ENCODE measurements at places on chromosomes 5 and 9.

- peaks cover 4% of the 10 kb centered on the region for H3K27me3 ChIP-seq
- peaks cover 5% of the 10 kb centered on the region for H3K36me3 ChIP-seq
- no peak overlapping the region for H3K27ac ChIP-seq
- H3K4me1 ChIP-seq = peaks cover 10% of the 10 kb centered on the region
Observed at GRCh38 chr9:130972957-130973685, 34.1 kb upstream of the FIBCD1 start.

DNA sequence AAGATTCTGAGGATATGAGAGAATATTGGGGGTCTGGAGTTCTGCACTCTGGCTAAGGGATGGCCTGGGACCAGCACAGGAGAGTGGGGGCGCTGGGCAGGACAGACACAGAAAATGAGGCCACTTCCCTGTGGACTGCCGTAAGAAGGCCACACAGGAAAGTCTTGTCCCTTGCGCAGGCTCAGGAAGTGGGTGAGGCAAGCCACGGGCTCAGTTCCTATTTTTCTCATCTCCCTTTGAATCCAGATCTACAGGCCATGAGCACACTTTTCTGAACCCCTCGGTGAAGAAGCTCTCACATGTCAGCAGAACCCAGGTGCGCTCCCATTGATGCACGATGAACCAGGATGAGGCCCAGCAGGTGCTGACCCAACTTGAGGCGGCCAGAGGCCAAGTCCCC is 207.4 kb downstream of the AGTPBP1 start:
- DNase-seq = no peak
- no peak overlapping the region for H3K27ac ChIP-seq
- H3K4me1 ChIP-seq = peaks cover 5% of the 10 kb centered on the region
- H3K27me3 ChIP-seq = no peaks in the 10 kb centered on the region
- H3K36me3 ChIP-seq = peaks cover 4% of the 10 kb centered on the region

- no peak for DNase-seq
- no peak overlapping the region for H3K27ac ChIP-seq
- H3K4me1 ChIP-seq = no peaks in the 10 kb centered on the region
- H3K27me3 ChIP-seq = no peaks in the 10 kb centered on the region
- H3K4me3 ChIP-seq = no peak overlapping the region
Observed at GRCh38 chr9:77000330-77000729, 19.1 kb upstream of the FOXB2 start.

GRCh38 chr9:33468215-33468730 is 5.5 kb downstream of the NOL6 start:
- no peak overlapping the region for H3K27ac ChIP-seq
- peaks cover 49% of the 10 kb centered on the region for H3K36me3 ChIP-seq
- peaks cover 4% of the 10 kb centered on the region for H3K27me3 ChIP-seq
- no peak overlapping the region for H3K4me3 ChIP-seq

- peaks cover 4% of the 10 kb centered on the region for H3K27me3 ChIP-seq
- no peak for DNase-seq
- H3K36me3 ChIP-seq = peaks cover 5% of the 10 kb centered on the region
- H3K4me3 ChIP-seq = no peak overlapping the region
- peaks cover 3% of the 10 kb centered on the region for H3K4me1 ChIP-seq
Observed at GRCh38 chr5:151611127-151611775, 20.1 kb upstream of the FAT2 start.

DNA sequence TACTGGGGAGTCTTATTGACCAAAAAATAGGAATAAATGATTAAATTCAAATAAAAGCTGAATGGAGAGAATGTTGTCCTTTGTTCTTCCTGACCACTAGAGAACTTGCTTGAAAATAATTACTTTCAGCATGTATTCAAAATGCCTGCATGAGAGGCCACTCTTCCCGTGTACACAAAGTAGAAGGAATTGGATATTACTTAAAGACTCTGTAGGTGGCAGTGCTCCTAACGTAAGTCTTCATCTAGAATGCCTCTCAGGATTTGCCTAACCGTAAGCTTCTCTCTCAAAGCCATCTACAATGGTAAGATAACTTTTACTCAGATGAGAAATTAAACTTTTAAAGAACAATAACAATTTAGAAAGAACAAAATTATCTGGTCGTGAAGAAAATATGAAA is 620.0 kb upstream of the CCNG1 start:
- no peaks in the 10 kb centered on the region for H3K36me3 ChIP-seq
- DNase-seq = no peak
- no peak overlapping the region for H3K4me3 ChIP-seq
- no peak overlapping the region for H3K27ac ChIP-seq
- peaks cover 2% of the 10 kb centered on the region for H3K27me3 ChIP-seq

- no peak for DNase-seq
- no peaks in the 10 kb centered on the region for H3K4me1 ChIP-seq
- H3K27me3 ChIP-seq = no peaks in the 10 kb centered on the region
- H3K27ac ChIP-seq = no peak overlapping the region
- H3K36me3 ChIP-seq = no peaks in the 10 kb centered on the region
Observed at GRCh38 chr5:120771202-120771601, 307.1 kb downstream of the PRR16 start.

- H3K4me3 ChIP-seq = no peak overlapping the region
- peaks cover 5% of the 10 kb centered on the region for H3K4me1 ChIP-seq
- H3K27ac ChIP-seq = no peak overlapping the region
- DNase-seq = no peak
- H3K27me3 ChIP-seq = peaks cover 8% of the 10 kb centered on the region
Observed at GRCh38 chr9:90307167-90307833, 335.3 kb downstream of the DIRAS2 start.

- H3K27ac ChIP-seq = no peak overlapping the region
- H3K4me3 ChIP-seq = no peak overlapping the region
- H3K27me3 ChIP-seq = peaks cover 1% of the 10 kb centered on the region
- H3K36me3 ChIP-seq = peaks cover 3% of the 10 kb centered on the region
Observed at GRCh38 chr5:15819617-15820016, 319.6 kb downstream of the FBXL7 start.

GRCh38 chr5:138985683-138986082 is 110.5 kb upstream of the LRRTM2 start:
- peaks cover 7% of the 10 kb centered on the region for H3K27me3 ChIP-seq
- H3K27ac ChIP-seq = no peak overlapping the region
- no peak overlapping the region for H3K4me3 ChIP-seq

- no peak for DNase-seq
- peaks cover 4% of the 10 kb centered on the region for H3K36me3 ChIP-seq
- peaks cover 66% of the 10 kb centered on the region for H3K4me1 ChIP-seq
- H3K4me3 ChIP-seq = peak overlapping the region; percentile 14
- H3K27ac ChIP-seq = peak overlapping the region; percentile 54
Observed at GRCh38 chr5:83924171-83924570, 203.5 kb upstream of the HAPLN1 start.

DNA sequence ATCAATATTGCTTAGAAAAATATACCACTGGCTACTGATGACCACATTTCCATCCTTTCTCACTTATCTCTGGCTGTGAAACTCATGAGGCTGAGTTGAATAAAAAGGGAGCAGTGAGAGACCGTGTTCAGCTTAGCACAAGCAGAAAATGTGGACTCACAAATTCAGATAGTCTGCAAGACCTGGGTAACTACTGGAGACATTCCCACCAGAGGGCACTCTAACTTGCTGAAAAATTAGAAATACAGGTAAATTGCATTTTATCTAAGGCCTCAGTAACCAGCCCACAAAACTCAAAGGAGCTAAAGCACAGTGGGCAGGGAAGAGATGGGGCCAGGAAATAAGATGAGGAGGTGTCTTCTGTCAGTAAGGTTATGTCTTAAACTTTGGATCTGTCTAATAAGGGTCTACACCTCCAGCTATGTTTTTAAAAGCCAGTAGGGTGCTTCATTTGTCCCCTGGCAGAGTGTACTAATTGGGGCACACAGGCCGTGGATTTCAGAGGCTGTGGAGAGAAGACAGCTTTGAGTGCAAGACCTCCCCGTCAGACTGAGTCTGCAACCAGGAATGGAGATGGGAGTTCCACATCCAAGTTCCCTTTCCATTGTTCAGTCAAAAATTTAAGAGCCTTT is 8.7 kb upstream of the NDUFB6 start:
- peak; percentile 55 for DNase-seq
- no peaks in the 10 kb centered on the region for H3K27me3 ChIP-seq
- peaks cover 16% of the 10 kb centered on the region for H3K4me1 ChIP-seq
- H3K27ac ChIP-seq = no peak overlapping the region
- H3K4me3 ChIP-seq = no peak overlapping the region
- no peaks in the 10 kb centered on the region for H3K36me3 ChIP-seq

GRCh38 chr5:175748650-175749049 is 90.8 kb downstream of the HRH2 start:
- H3K4me1 ChIP-seq = no peaks in the 10 kb centered on the region
- H3K36me3 ChIP-seq = no peaks in the 10 kb centered on the region
- H3K4me3 ChIP-seq = no peak overlapping the region
- peaks cover 4% of the 10 kb centered on the region for H3K27me3 ChIP-seq

DNA sequence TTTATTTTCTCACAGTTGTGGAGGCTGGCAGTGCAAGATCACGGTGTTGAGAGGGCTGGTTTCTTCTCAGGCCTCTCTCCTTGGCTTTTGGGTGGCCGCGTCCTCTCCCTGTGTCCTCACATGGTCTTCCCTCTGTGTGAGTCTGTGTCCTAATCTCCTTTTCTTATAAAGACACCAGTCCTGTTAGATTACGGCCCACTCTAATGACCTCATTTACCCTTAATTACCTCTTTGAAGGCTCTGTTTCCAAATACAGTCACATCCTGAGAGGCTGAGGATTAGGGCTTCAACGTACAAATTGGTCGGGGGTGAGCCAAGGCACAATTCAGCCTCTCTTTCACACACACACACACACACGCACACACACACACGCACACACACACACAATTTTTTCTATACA is 73.0 kb downstream of the UGCG start:
- no peaks in the 10 kb centered on the region for H3K36me3 ChIP-seq
- DNase-seq = no peak
- no peak overlapping the region for H3K4me3 ChIP-seq
- H3K4me1 ChIP-seq = peaks cover 8% of the 10 kb centered on the region
- no peaks in the 10 kb centered on the region for H3K27me3 ChIP-seq

DNA sequence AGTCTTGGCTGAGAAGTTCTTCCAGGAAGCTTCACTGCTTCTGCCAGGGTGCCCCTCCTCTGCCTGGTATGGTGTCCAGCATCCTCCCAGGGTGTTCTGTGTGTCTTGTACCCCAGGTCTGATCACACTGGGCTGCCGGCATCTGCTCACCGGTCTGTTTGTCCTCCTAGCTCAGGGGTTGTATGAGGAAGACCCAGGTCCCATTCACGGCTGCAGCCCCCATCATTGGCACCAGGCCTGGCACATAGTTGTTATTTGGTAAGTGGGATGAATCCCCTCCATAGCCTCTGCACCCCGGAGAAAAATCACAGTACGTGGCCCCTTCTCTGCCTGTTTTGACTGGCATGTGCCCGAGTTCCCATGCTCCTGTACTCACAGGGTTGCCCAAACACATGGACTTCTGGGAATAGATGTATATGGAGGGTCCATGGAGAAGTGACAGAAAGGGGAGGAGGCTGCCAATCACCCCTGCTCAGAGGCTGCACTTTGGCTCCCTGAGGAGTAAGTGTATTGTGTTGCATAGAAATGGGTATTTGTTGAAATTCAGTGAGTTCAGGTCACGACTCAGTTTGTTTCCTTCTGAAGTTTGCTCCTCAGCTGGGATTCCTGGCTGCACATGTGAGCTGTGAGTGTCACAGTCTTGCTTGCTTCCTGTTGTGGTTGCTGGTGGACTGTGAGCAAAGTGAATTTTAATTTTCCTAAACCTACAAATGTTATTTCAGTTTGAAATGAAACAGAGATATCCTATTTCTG is 96.2 kb downstream of the HSPA4 start:
- peaks cover 3% of the 10 kb centered on the region for H3K27me3 ChIP-seq
- no peak for DNase-seq
- no peak overlapping the region for H3K27ac ChIP-seq
- H3K4me3 ChIP-seq = no peak overlapping the region
- no peaks in the 10 kb centered on the region for H3K4me1 ChIP-seq
- H3K36me3 ChIP-seq = no peaks in the 10 kb centered on the region

GRCh38 chr9:90330231-90330630 is 312.4 kb downstream of the DIRAS2 start:
- no peaks in the 10 kb centered on the region for H3K27me3 ChIP-seq
- H3K36me3 ChIP-seq = no peaks in the 10 kb centered on the region
- no peaks in the 10 kb centered on the region for H3K4me1 ChIP-seq
- H3K4me3 ChIP-seq = no peak overlapping the region
- no peak overlapping the region for H3K27ac ChIP-seq
- no peak for DNase-seq

GRCh38 chr9:117125531-117125930 is 289.3 kb downstream of the ASTN2 start:
- H3K4me3 ChIP-seq = no peak overlapping the region
- no peaks in the 10 kb centered on the region for H3K27me3 ChIP-seq
- no peaks in the 10 kb centered on the region for H3K4me1 ChIP-seq
- no peaks in the 10 kb centered on the region for H3K36me3 ChIP-seq

GRCh38 chr9:26813247-26813646 is 79.4 kb downstream of the CAAP1 start:
- no peak overlapping the region for H3K27ac ChIP-seq
- H3K27me3 ChIP-seq = no peaks in the 10 kb centered on the region
- H3K4me3 ChIP-seq = no peak overlapping the region
